ENCODE measurements at places on chromosomes 16 and 17.

DNA sequence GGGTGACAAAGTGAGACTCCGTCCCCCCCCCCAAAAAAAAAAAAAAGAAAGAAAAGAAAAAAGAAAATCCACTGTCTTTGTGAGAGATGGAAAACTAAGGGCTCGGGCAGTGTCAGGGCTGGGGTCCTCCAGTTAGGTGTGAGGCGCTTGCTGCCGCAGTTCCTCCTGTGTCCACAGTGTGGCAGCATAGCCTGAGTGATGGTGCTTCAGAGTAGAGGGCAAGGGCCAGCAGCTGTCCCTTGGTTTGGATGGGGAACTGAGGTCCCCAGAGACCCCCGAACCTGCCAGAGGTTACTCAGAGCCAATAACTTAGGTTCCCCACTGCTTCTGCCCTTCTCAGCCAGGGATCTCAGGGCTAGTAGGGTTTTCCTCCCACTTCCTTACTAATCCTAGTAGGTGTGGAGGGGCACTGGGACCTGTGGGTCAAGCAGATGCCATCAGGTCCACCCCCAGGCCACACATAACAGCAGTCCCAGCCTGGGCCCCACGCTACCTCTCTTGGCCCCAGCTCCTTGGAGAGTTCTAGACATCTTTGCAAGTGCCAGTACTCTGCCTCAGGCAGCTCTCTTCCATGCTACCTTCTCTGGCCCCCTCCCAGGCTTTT, 7.9 kb upstream of the LLGL1 start:
- DNase-seq, result no peak

DNA sequence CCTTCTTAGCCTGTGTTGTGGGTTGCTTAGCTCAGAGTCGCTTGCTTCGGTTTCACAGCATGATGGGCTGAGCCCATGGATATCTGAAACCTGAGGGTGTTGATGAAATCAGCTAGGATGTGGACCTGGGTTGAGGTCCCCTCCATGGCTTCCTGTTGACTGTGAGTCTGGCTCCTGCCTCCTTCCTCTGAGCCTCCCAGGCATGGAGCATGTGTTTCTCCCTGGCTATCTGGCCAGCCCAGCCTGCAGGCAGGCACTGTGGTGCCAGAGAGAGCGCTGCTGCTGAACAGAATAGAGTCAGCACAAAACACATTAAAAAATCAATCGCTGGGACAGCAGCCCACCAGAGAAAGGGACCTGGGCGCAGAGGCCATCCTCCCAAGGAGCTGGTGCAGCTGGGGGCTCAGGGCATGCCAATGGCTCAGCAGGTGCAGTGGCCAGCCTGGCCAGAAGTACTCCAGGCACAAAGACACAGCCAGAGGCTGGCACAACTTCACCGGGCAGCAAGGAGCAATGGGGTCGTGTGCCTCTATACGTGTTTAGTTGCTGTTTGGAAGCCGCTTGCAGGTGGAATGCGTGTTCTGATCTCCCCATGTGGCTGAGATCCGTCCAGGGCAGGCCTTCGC, 28.3 kb upstream of the GPRC5C start:
- DNase-seq, result no peak

- no peak for DNase-seq
These were observed 16.5 kb downstream of the KATNIP start for GRCh38 chr16:27566417-27566816.

GRCh38 chr16:57041182-57042156, 50.9 kb upstream of the CPNE2 start:
- DNase-seq, result no peak

DNA sequence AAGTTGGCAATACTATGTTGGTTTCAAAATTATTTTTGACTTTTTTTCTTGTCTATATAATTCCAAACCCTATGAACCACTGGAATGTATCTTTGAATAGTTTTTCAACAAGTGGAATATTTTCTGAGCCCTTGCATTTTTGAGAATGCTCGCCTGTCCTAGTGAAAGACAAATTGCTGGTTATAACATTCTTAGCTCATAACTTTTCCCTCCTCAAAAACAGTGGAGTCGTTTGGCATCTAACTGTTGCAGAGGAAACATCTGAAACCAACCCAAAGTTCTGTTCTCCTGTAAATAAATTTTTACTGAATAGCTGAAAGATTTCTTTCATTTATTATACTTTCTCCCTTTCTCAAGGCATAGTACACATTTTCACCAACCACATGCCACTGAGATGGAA, 11.3 kb upstream of the COX10 start:
- no peak for DNase-seq

DNA sequence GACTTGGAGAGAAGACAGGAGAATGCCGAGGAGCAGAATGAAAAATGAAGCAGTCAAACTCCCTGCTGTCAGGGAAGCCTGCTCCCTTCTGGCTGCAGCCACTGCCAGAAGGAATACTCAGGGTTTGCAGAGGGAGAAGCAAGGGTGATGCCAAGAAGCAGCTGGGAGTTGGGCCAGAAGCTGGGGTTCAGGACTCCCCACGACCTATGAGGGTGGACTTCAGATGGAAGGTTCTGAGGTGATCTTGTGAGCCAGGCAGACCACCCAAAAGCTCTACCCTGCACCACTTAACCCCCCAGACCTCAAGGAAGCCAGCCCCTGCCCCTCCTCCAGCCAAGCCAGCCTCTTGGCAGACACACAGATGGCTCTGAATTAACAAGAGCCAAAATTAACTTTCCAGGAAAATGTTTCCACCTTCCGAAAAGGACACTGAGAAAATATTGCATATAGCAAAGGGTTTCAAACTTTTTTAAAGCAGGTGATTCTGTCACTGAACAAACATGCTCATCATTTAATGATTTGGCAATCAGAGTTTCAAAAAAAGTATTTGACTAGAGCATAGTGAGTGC, 126.0 kb upstream of the ERCC4 start:
- no peak for DNase-seq

- DNase-seq, result no peak
These were observed 2.4 kb downstream of the SLC16A3 start for GRCh38 chr17:82231312-82231561.

DNA sequence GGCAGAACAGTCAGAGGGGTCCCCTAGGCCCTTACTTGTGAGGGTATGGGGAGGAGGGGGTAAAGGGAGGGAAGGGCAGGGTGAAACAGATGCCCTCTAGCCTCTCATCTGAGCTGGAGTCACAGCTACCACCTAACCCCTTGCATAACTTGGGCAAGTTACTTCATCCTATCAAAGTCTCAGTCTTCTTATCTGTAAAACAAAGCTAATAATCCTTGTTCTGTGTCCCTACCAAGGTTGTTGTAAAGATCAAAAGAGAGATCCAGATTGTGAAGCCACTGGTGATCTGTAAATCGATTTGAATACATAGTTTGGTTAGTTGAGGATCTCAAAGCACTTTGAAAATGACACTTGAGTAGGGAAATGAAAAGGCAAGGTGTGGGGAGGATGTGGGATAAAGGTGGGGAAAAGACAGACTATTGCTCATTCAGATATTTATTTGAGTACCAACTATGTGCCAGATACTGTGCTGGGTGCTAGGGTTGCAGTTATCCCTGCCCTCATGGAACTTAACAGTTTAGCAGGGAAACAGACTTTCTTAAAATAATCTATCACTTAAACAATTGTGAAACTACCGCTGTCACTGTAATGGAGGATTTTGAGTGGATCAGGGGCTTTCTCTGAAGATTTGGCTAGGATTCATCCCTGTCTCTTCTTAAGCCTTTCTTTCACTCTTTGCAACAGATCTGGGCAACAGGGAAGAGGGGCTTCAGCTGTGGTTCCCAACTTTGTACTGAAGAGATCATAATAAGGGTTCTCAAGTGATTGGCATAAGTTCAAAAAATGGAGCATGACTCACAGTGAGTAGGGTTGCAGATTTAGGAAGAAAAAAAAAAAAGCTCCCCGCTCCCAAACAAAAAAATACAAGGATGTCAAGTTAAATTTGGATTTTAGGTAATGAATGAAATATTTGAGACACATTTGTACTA, 3.0 kb downstream of the HEATR9 start:
- no peak for DNase-seq

DNA sequence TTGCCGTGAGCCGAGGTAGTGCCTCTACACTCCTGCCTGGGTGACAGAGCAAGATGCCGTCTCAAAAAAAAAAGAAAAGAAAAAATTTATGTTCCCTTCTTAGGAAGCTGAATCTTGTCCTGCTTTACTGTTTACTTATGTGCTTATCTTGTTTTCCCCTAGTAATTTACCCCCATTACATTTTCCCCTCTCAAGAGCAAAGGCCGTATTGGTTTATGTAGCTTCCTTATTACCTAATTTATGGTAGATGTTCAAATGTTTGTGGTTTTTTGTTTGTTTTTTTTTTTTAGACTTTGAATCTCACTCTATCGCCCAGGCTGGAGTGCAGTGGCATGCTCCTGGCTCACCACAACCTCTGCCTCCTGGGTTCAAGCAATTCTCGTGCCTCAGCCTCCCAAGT, 10.3 kb upstream of the SLC52A1 start:
- no peak for DNase-seq

DNA sequence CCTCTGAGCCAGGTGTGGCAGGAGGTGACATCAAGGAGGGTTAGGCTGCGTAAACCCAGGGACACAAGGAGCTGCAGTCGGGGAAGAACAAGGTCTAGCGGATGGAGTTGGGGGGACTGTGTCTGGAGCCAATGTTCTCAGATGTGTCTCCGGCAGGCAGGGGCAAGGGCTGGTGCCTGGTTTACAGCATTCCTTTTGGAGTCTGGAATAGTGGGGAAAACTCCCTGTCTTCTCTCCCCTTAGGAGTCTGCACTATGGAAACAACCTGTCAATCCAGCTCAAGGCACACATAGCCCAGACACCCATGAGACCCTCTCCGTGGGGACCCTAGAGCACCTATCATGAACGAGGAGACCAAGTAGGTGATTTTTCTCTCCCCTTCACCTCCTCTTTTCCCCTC, 27.5 kb downstream of the NLRC5 start:
- DNase-seq, result no peak

GRCh38 chr16:1330931-1331711, 2.3 kb upstream of the BAIAP3 start:
- no peak for DNase-seq

- DNase-seq, result peak; percentile 59
These were observed at the start of gene RIPOR1 for GRCh38 chr16:67528222-67528869. Gene RIPOR1, plus strand, starts transcription at chr16:67528829. Its CDS starts 9,618 bp downstream, at chr16:67538447.

- no peak for DNase-seq
These were observed 770 bp upstream of the MYH3 start for GRCh38 chr17:10657879-10658278.

GRCh38 chr17:42342242-42343008, 45.8 kb downstream of the STAT3 start:
- DNase-seq, result no peak

DNA sequence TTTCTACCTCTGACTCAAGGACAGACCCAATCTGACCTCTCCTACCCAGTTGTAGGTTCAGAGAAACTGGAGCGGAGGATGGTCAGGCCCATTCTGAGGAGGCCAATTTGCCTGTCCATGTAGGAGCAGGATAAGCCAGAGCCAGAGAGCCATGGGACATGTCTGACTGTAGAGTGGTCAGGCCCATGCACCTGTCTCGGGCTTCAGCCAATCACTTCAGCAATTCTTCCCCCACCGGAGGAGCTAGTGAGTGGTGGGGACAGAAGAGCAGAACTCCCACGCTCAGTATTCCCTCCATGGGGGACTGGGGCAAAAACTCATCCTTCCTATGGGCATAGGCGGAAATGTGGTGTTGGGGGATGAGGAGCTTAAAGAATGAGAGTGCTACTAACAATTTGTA, 14.3 kb downstream of the DCAF7 start:
- no peak for DNase-seq

GRCh38 chr16:76081967-76082366, 195.2 kb upstream of the CNTNAP4 start:
- no peak for DNase-seq

GRCh38 chr17:2157081-2157480, 102.2 kb downstream of the HIC1 start:
- no peak for DNase-seq

- DNase-seq, result no peak
These were observed 2.8 kb downstream of the IRX5 start for GRCh38 chr16:54933281-54934011.

GRCh38 chr16:12575288-12575687, 228.4 kb downstream of the CPPED1 start:
- DNase-seq, result no peak

DNA sequence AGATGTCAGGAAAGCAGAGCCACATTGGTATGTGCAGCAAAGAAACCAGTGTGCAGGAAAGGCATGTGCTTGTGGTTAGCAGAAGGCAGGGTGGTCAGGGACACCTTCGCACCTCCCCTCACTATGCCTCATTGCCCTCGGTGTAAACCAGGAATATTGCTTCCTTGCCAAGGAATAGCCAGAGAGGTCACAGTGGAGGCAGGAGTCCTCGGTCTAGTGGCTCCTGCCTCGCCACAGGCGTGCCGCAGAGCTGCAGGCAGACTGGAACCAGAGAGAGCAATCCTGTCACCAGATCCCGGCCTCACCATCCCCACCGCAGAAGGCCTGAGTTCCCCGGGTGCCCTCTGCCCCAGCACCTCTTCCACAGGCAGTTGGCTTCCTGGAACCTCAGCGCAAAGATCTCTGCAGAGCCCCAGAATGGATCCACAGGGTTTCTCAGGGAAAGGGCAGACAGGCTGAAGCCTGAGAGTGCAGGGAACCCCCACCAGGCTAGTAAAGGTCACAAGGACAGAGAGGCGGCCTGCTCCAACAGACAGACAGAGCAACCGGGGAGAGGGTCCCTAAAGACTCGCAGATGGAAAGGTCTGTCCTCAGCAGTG, 21.6 kb downstream of the CCDC182 start:
- DNase-seq, result no peak

- DNase-seq, result no peak
These were observed 53.1 kb upstream of the CLEC18B start for GRCh38 chr16:74474416-74474815.

GRCh38 chr17:57956291-57957119, 1.3 kb upstream of the CUEDC1 start:
- DNase-seq, result no peak

- DNase-seq, result no peak
These were observed 15.2 kb upstream of the PRM1 start for GRCh38 chr16:11296351-11296705.

DNA sequence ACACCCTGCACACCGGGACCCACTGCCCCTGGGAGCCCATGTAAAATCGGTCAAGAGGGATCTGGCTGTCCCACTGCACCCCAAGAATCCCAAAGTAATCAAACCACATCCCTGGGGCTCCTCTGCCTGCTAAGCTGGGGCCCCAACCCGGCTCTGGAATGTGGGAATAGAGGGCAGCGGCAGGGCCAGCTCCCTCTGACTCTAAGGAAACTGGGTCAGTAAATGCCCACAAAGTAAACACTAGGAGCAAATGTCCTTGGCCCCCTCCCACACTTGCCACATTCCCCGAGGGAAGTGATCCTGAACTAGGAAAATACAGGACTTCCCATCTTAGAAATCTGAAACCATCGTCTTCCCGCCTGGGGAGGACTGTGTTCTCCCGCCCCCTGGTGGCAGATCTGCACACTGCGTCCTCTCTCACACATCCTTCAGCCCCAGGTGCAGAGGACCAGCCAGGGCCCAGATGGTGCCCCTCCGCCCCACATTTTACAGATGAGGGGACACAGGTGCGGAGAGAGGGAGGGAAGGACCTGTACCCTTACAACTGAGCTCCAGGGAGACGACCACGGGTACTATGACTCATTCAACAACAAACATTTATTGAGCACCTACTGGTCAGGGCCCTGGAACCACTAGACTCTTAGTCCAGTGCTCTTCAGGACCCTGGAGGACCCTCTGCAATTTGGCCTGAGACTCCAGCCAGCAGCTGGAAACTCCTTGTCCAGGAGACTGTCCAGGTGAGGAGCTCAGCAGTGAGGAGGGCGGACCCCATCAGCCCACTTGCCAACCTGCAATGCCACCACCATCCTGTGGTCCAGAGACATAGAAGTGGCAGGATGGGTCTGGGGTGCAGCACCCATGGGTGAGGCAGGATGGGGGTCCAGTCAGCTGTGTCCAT, 10.1 kb downstream of the P3H4 start:
- DNase-seq, result peak; percentile 82

- no peak for DNase-seq
These were observed 6.6 kb downstream of the ENDOV start for GRCh38 chr17:80421381-80422090.
